ENCODE measurements at places on chromosomes 4 and X. TPM values are rescaled to one million over a fixed set of nuclear protein-coding genes. Genes with fewer than 3 reads are reported as not detected.

Gene OPRPN
- total RNA-seq, result not detected

Gene ASB12
- not detected for total RNA-seq

Gene SUPT20HL2
- total RNA-seq, result not detected

Gene UGT2B17
- total RNA-seq, result 0.38 TPM

Gene MAGEB1
- total RNA-seq, result not detected

Gene NRK
- 5.0 TPM for total RNA-seq

Gene RGN
- 11.9 TPM for total RNA-seq

DNA sequence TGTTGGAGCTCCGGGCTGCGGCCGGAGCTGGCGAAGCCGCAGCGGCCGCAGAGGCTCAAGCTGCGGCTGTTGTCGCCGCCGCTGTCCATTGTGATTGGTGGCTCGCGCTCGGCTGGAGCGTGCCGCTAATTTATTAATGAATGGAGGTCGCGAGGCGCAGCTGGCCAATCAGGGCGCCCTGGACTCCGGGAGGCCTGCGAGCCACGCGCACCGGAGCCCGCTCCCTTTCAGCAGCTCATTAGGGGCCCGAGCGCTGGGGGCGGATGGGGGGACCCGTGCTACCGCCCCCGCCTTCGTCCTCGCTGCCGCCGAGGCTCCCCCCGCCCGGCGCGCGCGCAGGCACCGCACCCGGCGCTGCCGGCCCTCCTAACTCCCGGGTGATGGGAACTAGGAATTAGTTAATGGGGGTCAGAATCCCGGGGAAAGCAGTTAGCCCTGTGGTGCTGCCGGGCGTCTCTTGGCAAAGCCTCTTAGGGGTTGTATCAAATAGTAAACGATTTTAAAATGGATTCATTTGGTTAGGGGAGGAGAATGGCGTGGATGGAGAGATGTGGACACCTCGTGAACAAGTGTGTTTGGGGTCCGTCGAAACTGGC lies 589 bp upstream of the NEUROG2 start:
- peak; percentile 48 for DNase-seq
- no peaks in the 10 kb centered on the region for H3K4me1 ChIP-seq
- H3K27ac ChIP-seq, result no peak overlapping the region
- peaks cover 76% of the 10 kb centered on the region for H3K27me3 ChIP-seq
- no peak overlapping the region for H3K4me3 ChIP-seq

- DNase-seq, result no peak
- H3K4me3 ChIP-seq, result no peak overlapping the region
- no peak overlapping the region for H3K27ac ChIP-seq
- no peaks in the 10 kb centered on the region for H3K36me3 ChIP-seq
- H3K27me3 ChIP-seq, result peaks cover 8% of the 10 kb centered on the region
- H3K4me1 ChIP-seq, result peaks cover 7% of the 10 kb centered on the region
These were observed 1.2 kb upstream of the NMU start for GRCh38 chr4:55637272-55637820.

- H3K4me3 ChIP-seq, result no peak overlapping the region
- H3K27me3 ChIP-seq, result no peaks in the 10 kb centered on the region
- H3K4me1 ChIP-seq, result no peaks in the 10 kb centered on the region
- DNase-seq, result no peak
- no peaks in the 10 kb centered on the region for H3K36me3 ChIP-seq
These were observed 854.4 kb upstream of the INTU start for GRCh38 chr4:126778348-126778747.

DNA sequence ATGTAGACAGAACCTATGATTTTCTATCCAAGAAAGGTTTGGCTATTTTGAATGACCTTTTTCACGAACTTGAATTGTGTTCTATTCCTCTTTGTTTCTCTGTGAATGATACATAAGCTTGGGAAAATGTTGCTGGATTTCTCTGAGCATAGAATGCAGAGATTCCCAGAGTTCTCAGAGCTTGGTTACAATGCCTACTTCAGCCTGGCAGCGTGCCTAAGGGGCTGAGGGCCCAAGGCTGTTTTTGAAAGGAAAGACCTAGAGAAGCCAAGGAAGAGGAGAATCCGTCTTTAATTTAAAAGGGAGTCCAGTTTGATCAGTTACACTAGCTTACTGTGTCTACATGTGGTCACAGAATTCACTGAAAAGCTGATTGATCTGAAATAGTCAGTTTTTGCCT lies 55.3 kb upstream of the CXorf51B start:
- H3K4me1 ChIP-seq, result no peaks in the 10 kb centered on the region
- no peak for DNase-seq
- no peaks in the 10 kb centered on the region for H3K27me3 ChIP-seq
- no peak overlapping the region for H3K27ac ChIP-seq

- H3K27me3 ChIP-seq, result no peaks in the 10 kb centered on the region
- no peak overlapping the region for H3K27ac ChIP-seq
- DNase-seq, result no peak
These were observed 76.5 kb downstream of the HMX1 start for GRCh38 chr4:8795140-8795539.

- H3K27me3 ChIP-seq, result no peaks in the 10 kb centered on the region
- no peak overlapping the region for H3K4me3 ChIP-seq
- no peaks in the 10 kb centered on the region for H3K4me1 ChIP-seq
- DNase-seq, result no peak
These were observed 146.5 kb upstream of the INTU start for GRCh38 chr4:127486248-127486647.

GRCh38 chrX:38426785-38427184 lies 74.4 kb downstream of the OTC start:
- H3K27ac ChIP-seq, result no peak overlapping the region
- no peaks in the 10 kb centered on the region for H3K4me1 ChIP-seq
- no peak for DNase-seq
- no peaks in the 10 kb centered on the region for H3K27me3 ChIP-seq

DNA sequence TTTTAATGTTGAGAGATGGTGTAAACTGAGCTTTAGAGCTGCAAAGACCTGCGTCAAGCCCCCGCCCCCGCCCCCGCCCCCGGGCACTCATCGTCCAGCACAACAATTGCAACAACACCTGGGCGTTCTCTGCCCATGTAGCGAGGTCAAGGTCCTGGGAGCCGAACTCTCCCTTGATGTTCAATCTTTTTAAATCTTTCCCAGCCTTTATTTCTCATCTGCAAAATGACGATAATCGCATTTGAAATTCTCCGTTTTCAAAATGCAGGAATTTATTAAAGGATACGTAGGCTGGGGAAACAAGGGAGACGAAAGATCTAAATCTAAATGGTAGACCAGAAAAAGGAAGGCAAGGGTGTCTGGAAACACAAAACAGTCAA lies 648 bp upstream of the MSMO1 start:
- H3K4me1 ChIP-seq, result peaks cover 10% of the 10 kb centered on the region
- no peaks in the 10 kb centered on the region for H3K27me3 ChIP-seq
- no peaks in the 10 kb centered on the region for H3K36me3 ChIP-seq
- H3K4me3 ChIP-seq, result peak overlapping the region; percentile 99
- H3K27ac ChIP-seq, result peak overlapping the region; percentile 82

- no peaks in the 10 kb centered on the region for H3K36me3 ChIP-seq
- H3K4me1 ChIP-seq, result no peaks in the 10 kb centered on the region
- no peak overlapping the region for H3K4me3 ChIP-seq
- DNase-seq, result no peak
- no peak overlapping the region for H3K27ac ChIP-seq
These were observed 6.1 kb downstream of the GPR82 start for GRCh38 chrX:41730081-41730480.
